ENCODE measurements at places on chromosomes 12 and 14.

- DNase-seq, result no peak
These were observed 88.4 kb upstream of the SFSWAP start for GRCh38 chr12:131622422-131622955.

DNA sequence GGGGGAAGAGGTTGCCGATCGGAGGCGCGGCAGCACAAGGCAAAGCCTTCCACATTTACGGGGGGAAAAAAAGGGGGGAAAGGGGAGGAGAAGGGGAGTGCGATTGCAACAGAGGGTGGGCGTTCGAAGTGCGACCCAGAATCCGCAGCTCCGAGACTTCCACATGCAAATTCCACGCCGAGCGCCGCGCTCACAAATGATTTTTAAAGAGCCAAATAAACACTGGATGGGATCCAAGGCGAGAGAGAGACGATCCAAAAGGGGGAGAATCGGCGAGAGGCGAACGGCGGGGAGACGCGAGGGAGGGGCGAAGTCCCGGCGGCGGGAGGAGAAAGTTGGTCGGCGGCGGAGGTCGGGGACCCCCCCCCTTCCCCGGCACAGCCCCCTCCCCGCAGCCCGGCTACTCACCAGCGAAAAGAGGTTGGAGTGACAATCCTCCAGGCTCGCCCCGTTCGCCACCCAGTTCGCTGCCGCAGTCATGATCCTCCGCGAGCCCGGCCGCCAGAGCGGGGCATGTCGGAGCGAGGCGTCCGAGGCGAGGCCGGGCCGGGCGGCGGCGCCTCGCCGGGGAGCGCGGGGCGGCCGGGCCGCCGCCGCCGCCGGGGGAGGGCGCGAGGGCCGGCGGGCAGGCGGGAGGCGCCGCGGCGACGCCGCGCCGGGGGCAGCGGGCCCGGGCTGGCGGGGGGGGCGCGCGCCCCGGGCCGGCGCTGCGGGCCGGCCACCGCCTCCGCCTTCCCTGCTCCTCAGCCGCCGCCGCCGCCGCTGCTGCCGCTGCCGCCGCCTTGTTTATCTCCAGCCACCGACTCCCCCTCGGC is 634 bp downstream of the MED13L start:
- DNase-seq, result peak; percentile 39

DNA sequence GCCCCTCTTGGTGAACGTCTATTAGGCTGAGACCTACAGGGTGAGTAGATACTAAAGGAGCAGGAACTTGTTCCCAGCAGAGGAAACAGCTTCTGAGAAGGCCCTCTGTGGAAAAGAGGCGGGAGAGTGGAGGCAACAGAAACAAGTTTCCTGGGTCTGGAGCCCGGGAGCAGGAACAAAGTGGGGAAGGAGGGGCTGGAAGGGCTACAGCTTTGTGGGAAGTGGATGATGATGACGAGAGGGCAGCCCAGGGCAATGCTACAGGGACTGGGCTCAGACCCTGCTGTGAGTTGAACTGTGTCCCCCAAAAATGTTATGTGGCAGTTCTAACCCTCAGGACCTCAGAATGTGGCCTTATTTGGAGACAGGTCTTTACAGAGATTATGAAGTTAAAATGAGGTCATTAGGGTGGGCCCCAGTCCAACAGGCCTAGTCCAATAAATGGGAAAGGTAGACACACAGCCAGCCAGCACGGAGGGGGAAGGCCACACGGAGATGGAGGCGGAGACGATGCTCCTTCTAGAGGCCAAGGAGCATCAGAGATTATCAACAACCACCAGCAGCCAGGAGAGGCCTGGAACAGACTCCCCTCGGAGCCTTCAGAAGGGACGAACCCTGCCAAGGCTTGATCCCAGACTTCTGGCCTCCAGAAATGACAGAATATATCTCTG is 14.3 kb downstream of the CAMKK2 start:
- no peak for DNase-seq

GRCh38 chr14:105397350-105397931 is 897 bp upstream of the TEX22 start:
- DNase-seq, result no peak

DNA sequence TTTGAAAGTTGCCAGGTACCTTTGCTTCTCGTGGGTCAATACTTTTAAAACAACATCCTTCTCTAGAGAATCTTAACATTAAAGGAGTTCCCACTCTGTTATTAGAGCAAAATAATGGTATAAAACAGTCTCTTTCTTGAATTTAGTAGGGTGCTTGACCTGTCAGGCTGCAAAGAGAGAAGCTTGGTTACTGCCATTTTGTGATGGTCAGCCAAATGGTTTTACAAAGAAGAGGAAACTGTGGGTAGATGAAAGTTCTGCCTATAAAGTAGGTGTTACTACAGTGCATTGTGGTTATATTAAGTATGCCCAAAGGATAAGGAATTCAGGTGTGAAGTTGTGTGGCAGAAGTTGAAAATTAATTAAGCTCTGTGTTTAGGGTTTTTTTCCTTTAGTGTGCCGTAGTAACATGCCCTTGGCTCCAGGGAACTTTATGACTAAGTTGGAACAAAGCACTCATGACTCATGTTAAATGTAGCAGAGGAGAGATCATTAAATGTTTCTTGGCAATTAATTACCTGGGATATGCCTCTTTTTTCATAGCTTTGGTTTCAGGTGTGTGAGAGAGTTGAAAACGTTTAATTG is 354.0 kb upstream of the KITLG start:
- no peak for DNase-seq

GRCh38 chr12:121267822-121268221 is 28.7 kb downstream of the CAMKK2 start:
- DNase-seq, result no peak

- DNase-seq, result no peak
These were observed 749 bp downstream of the GALNT6 start for GRCh38 chr12:51390457-51390856.

GRCh38 chr12:107351713-107352112 is 258.4 kb upstream of the CRY1 start:
- DNase-seq, result no peak

DNA sequence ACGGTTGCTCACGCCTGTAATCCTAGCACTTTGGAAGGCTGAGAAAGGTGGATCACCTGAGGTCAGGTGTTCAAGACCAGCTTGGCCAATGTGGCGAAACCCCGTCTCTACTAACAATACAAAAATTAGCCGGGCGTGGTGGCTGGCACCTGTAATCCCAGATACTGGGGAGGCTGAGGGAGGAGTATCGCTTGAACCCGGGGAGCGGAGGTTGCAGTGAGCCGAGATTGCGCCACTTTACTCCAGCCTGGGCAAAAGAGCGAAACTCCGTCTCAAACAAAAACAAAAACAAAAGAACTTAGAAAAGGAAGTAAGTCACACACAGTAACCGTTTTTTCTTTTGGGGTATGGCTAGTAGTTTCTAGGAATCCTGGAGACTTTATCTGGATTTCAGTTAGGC is 1.7 kb upstream of the PALS1 start:
- DNase-seq, result no peak

DNA sequence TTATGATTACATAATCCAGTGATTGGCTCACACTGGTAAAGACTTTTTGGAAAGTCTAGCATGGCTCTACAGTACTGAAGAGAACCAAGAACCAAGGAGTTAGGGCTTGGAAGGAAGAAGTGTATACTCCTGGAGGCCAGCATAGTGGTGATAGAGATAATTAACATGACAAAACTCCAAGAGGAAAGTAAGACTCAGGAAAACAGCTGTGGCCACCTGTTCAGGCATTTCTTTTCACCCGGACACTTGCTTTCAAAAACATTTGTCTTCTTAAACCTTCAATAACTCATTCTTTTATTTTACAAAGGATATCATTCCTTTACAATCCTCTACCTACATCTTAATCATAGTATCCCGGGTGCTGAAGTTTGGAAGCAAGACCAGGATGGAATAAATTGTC is 50.9 kb downstream of the KLHL28 start:
- no peak for DNase-seq

- DNase-seq, result no peak
These were observed 157.5 kb downstream of the CALM1 start for GRCh38 chr14:90554341-90554740.
